ENCODE measurements at places on chromosomes 5 and 9. TPM values are rescaled to one million over a fixed set of nuclear protein-coding genes. Genes with fewer than 3 reads are reported as not detected.

GRCh38 chr5:128869970-128870369 lies 95.3 kb upstream of the SLC27A6 start:
- DNase-seq: no peak

DNA sequence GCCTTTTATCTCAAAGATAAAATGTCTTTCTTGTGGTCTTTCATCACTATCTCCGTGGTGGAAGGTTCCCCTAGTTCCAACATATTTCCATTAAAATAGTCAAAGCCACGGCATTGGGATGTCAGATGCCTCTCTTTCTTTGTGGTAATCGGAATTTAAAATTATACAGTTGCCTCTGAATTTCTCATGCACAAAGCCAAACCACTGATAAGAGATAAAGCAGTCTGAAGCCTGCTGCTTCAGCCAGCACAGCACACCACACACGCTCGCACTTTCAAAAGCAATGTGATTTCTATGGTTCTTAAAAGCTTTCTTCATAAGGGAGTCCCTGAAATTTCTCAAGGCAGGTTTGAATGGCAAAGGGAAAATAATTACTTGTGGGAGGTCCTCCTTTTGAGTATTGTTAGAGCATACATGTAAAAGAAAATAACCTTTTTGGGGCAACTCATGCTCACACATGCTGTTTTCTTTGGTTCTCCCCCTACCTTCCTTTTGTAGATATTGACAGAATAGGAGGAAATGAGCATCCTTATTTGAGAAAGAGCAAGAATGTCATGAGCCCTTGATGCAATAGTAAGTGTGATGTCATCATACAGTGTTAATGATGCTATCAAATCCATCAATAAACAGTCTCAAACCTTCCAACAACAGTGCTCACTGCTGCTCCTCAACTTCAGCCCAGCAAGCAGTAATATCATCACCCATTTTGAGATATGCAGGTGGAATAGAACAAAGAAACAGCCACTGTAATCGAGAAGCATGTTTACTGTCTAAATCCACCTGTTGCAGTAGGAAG lies 85.7 kb upstream of the PPP1R2B start:
- no peak for DNase-seq

- no peak for DNase-seq
Observed at GRCh38 chr5:126348855-126349635, 74.2 kb upstream of the GRAMD2B start.

DNA sequence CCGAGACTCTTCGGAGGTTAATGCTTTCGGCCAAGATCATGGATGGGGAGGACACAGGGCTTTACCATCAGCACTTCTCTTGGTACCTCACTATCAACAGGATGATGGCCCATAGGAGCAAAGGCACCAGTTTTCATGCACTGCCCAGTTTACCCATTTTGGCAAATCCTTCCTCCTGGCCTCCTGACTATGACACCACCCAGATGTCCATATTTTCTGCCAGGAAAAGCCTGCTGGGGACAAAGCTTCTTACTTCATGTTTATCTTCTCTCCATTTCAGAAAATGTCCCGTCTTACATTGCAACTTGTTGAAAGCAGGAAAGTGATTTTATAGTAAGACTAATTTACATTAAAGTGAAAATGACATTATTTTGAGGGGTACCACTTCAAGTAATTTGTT lies 61.4 kb upstream of the GAS1 start:
- DNase-seq: no peak

- no peak for DNase-seq
Observed at GRCh38 chr9:3170819-3171218, 326.9 kb upstream of the PUM3 start.

The PCDHB5 gene
- total RNA-seq: 8.7 TPM

The DNM1 gene
- 1.9 TPM for total RNA-seq

The IL5 gene
- not detected for total RNA-seq

The ZDHHC11 gene
- total RNA-seq: 25.6 TPM

The SMIM15 gene
- 20.3 TPM for total RNA-seq
